Neural progenitor cell (in vitro differentiated cells): ENCODE measurements at places on chromosomes 3 and 15. TPM values are rescaled to one million over a fixed set of nuclear protein-coding genes. Genes with fewer than 3 reads are reported as not detected.

The PIERCE2 gene
- 3.9 and 14.2 TPM in 2 replicates for total RNA-seq

The SMCO1 gene
- not detected in 2 replicates for total RNA-seq

The CACNA2D3 gene
- total RNA-seq = 0.43 TPM in 1 of 2 replicates, not detected in the other

The RPL15 gene
- total RNA-seq = 5,928 and 7,186 TPM in 2 replicates

The STRIT1 gene
- total RNA-seq = not detected in 2 replicates

The MORC1 gene
- total RNA-seq = not detected in 2 replicates
